Gastroesophageal sphincter (tissue), 4 donors: ENCODE measurements at places on chromosomes 11 and 22.
A peak's percentile ranks its signal among the peaks of the same experiment; 100 is the strongest.

DNA sequence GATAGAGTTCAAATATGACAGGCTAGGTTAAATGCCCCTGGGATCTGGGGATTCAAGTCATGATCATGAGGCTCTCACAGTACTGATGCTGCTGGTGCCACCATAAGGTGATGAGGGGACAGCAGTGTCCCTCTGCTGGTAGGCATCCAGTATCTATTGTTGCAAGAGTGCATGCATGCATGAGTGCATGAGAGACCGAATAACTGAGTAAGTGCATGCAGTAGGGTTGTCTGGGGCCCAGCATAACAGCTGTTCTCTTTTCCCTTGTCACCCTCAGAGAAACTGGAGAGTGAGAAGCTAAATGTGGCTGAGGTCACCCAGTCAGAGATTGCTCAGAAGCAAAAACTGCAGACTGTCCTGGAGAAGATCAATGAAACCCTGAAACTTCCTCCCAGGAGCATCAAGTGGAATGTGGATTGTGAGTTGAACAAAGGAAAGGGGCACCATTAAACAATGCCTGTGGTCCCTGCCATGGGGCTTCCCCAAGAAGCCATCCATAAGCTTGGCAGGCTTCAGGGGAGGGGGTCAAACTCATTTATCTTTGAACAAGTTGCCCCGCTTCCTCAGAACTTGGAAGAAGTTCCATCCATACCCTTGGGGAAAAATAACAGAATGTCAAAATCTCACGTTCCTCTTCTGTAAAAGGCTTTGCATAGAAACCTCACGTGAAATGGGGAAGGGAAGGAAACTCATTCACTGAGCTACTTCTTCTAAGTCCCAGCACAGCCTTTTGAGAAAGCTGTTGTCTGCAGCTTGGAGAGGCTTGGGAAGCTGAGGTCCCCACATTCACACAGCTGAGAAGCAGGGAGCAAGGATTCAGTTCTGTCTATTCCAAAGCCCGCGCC, 119.0 kb downstream of the PARVA start:
- ATAC-seq, result no peak

- ATAC-seq, result no peak
These were observed 85.8 kb downstream of the ZBTB16 start for GRCh38 chr11:114145166-114145775.

DNA sequence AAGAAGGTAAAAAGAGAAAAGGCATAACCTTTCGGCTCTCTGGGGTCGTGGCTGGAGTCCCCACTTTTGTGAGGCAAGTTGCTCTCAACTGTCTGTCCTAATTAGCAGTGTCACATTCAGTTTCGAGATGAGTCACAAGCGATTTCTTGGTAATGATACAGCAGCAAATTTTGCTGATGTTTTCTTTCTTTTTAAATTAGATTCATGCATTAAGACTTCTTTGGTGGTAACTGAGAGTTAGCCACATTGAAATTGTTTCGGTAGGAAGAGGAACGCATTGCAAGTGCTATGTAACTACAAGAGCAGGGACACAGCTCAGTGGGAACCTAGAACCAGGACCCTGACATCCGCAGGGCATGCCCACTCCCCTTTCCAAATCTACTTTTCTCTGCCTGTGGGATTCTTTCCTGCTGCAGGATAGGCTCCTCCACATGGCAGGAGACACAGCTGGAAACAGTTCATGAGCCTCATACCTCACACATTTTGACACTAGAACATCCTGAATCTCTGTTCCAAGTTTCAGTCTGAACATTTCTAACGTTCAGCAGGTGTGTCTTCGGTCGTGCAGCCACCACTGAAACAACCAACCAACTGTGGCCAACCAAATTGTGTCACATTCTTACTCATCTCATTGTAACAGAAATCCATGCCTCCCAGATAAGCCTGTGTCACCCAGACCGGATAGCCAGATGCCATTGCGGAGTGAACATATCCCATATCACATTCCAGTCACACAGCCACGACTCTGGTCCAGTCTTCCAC, 987.6 kb downstream of the NTM start:
- no peak for ATAC-seq

- no peak for ATAC-seq
These were observed 81.2 kb downstream of the DSCAML1 start for GRCh38 chr11:117715801-117716200.

DNA sequence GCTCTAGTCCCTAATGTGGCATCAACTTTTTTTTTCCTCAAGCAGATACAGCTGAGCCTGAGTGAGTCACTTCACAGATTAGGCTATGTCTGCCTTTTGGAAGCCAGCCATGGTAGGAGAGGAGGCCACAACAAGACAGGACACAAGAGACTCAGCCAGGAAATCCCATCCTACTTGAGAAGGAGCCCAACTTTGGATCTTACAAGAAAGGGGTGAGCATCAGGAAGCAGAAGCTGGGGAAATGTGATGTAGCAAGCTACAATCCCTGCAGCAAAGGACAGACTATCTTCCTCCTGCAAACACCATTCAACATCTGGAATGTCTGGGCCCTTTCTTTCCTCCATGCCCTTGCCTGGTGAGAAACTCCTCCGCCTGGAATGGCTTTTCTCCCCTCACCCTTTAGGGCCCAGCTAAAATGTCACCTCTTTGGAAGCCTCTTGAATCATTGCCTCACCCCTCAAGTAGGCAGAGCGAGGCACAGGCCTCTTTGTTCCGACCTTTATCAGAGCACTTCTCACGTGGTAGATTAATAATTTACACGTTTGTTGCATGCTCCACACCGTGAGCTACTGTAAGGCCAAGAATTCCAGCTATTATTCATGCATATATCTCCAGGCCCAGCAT, 156.4 kb upstream of the PITPNB start:
- peak; percentile 60 for ATAC-seq

DNA sequence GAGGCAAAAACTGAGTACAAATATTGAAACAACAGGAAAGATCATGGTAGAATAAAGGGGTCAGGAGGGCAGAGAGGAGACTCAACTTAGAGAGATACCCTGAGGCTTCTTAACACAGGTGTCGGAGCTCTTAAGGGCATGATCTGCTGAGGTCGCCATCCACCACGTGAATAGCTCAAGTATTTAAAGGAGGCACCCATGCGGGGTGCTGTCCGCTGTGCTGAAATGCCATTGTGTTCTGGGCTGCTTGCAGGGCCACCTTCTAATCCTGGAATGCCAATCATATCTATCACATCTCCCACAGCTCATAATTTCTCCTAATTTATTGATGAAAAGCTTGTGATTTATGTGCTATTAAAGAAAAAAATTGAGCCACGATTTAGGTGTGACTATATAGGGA, 90.2 kb downstream of the SEZ6L start:
- no peak for ATAC-seq

DNA sequence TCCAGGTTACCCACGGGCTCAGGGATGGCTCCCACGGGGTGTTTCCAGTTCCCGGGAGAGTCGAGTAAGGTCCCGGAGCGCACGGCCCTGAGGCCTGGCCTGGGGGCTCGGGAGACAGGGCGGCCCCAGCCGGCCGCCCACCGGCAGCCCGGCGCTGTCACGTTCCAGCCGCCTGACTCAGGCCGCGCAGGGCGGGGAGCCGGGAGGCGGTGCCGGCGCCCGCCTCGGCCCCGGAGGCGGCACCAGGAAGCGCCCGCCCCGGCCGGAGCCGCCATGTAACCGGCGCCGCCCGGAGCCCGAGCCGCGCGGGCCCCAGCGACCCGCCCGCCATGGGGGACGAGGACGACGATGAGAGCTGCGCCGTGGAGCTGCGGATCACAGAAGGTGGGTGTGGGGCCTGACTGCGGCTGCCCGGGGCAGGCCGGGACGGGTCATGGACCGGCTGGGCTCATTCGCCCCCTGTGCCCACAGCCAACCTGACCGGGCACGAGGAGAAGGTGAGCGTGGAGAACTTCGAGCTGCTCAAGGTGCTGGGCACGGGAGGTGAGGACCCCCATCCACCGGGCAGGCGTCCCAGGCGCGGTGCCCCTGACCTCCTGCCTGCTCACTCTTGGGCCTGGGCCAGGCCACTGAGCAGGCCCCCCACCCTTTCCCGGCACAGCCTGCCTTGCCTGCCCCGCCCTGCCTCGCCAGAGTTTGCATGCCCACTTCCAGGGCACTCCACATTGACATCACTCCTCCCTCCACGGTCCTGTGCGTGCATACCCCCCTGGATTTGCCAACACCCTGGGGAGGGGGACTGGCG, at the start of gene RPS6KA4:
Gene RPS6KA4, plus strand, starts transcription at position 256 of the 805 bp plus-strand sequence. Its CDS starts 74 bp downstream, at position 330.
- peak; percentile 91 for ATAC-seq

DNA sequence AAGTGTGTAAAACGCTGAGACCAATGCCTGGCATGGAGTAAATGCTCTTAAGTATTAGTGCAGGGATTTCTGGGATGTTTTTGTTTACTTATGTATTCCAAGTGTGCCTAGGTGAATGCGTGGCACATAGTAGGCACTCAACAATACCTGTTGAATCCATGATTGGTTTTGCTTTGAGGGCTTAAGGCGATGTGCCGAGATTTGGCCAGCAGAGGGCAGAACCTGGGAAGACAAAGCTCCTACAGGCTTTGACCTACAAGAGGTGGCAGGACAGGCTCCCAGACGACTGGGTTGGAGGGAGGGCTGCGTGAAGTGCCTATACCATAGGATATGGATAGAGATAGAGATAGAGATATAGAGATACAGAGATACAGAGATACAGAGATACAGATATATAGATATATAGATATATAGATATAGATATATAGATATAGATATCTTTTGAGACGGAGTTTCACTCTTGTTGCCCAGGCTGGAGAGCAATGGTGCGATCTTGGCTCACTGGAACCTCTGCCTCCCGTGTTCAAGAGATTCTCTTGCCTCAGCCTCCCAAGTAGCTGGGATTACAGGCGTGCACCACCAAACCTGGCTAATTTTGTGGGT, 13.9 kb downstream of the KCNE3 start:
- ATAC-seq, result no peak

DNA sequence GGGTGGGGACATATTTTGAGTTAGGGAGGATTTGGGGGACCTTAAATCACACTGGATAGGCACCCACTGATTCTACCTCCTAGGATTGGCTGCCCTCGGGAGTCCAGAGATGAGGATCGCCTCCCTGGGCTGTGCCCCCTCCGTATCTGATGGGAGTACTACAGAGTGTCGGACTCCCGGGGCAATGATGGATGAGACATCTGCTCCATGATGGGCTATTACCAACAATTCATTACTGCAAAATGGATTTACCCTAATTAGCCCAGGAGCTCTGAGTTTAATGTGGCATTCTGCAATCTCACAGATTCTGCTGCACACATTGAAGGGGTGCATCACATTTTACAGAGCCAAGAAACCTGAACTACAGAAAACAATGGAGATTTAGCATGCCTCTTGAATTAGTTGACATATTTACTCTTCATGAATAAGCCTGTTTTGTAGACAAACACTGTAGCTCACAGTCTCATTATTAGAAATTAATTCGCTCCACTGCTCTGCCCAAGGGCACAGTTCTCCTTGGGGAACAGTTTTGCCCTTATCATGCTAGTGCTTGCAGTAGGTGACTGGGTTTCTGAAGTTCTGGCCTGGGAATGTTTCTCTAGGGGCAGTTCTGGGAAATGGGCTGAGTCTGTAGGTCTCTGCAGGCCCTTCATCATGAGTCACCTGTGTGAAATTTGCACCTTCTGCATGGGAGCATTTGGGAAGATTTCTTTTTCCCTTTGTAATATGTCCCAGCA, 217.1 kb upstream of the PLET1 start:
- ATAC-seq, result no peak

- ATAC-seq, result peak; percentile 51
These were observed 27.0 kb downstream of the PITPNB start for GRCh38 chr22:27892064-27892463.

GRCh38 chr11:17718510-17718962, 835 bp upstream of the MYOD1 start:
- ATAC-seq, result no peak

DNA sequence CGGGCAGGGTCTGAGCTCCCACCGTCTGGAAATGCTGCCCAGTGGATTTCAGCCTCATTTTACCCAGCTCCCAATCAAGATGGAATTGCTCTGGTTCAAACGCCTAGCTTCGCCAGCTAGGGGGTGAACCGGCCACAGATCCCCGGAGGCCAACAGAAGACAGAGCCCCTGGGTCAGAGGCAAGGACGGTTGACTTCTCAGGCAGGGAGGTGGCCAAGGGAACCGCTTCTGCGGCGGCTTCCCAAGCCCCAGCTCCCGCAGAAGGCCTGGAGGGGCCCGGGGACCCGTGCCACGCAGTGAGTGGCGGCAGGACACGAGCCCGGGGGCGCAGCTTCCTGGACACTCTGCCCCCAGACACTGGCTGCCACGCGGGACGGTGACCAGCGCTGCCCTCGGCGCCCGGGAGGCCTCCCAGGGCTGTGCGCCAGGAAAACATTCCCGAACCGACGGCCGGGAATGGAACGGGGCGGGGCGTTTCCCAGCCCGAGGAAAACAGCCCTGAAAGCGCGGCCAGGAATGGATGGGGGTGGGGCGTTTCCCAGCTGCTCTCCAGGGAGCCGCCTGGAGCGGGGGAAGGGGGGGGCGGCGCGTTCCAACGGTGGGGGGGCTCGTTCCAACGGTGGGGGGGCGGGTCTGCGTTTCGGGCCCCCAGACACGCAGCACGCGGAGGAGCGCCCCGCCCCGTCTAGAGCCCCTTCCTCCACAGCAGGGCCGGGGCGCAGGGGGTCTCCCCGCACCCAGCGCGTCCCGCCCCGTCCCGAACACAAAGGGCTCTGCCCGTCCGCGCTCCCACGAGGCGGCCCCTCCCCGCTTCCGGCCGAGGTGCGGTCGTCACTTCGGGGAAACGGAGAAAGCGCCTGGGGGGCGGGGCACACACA, 13.5 kb upstream of the B4GALNT4 start:
- peak; percentile 94 for ATAC-seq

- no peak for ATAC-seq
These were observed 285.0 kb downstream of the TTC28 start for GRCh38 chr22:28394513-28395110.

DNA sequence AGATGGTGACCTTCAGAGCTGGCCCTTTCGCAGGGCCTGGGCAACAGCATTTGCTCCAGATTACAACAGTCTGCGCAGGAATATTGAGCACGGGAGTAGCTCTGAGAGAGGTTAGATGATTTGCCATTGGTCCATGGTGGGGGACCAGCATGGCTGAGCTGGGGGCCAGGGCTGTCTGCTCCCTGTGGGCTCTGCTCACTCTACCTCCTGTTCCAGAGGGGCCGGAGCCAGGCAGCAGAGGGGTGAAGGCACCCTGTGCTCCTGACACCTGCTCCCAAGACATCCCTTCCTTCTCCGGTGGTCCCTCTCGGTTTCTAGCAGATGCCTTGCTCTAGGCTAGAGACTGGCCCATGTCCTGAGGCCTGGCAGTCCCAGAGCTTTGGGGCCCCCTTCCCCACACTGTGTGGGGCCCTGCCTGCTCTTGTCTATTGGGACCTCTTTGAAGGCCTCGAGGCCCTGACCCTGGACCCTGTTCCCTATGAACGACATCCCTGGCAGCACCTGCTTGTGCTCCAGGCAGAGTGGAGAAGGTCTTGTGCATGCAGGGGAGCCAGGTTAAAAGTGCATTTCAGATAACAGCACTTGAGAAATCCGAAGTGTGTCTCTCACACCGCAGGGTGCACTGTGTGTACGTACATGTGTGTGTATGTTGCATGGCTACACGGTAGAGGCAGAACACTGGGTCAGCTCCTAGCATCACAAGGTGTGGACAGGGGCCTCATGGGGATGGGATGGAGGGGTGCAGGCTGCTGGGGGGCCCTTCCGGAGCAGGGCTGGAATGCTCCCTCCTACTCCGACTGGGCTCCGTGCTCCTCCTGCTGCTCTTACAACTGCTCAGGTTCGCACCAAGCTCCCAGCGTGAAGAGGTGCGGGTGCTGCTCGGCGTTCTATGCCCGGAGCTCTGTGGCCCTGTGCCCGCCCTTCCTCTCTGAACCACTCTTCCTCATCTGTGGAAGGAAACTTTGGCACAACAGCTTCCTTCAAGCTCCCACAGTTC, 123.3 kb upstream of the B3GAT1 start:
- ATAC-seq, result no peak
